Stimulated activated CD8-positive, alpha-beta memory T cell treated with anti-CD3 and anti-CD28 coated beads, Interleukin-7, amount 100 ng/mL, for 1 hour (primary cell): ENCODE measurements at places on chromosomes 11 and 22.

DNA sequence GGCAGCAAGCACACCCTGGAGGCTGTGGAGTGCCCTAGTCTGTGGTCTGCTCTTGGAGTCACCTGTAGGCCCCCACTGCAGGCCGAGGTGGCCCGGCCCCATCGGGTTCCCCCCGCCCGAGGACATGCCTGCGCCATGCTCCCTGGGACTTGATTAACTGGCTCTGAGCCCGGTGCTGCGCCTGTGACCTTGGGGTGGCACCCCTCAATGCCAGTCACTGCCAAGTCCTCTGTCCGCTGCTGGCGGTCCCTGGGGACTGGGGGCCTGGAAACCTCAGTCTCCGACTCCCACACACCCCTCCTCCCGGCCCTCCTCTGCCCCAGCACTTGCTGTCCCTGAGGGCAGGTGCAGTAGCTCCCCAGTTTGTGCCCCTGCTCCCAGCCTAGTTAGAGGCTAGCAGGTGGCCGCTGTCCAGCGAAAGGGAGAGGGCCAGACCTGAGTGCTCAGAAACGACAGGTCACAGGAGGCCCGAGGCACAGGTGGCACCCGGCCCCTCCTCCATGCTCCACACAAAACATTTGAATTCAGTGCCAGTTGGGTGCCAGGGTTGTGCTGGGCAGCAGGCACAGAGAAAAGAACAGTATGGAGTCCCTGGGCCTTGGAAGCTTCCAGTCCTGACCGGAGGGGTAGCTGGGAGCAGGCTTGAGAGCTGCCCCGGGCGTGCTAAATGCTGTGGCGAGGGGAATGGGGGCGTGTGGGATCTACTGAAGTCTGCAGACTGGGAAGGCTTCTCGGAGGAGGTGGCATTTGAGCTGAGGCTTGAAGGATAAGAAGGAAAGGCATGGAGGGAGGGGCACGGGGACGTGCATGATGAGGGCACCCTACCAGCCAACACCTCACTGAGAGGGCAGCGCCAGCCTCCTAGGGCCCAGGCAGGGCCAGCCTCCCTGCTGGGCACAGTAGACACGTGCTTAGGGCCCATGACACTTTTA is 16.4 kb upstream of the FLRT1 start:
- DNase-seq: no peak

DNA sequence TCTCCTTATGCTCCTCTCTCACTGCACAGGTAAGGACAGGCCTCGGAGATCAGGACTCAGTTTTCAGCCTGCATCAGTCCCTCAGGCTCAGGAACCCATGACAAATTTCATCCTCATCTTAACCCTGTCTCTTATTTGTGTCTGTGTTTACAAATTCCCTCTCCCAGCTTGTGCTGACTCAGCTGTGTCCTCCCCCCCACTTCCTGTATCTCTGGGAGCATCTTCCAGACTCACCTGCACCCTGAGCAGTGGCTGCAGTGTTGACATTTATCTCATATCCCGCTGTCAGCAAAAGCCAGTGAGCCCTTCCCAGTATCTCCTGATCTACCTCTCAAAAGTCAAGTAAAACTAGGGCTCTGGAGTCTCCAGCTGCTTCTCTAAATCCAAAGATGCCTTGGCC is 65.6 kb upstream of the VPREB1 start:
- no peak for DNase-seq

DNA sequence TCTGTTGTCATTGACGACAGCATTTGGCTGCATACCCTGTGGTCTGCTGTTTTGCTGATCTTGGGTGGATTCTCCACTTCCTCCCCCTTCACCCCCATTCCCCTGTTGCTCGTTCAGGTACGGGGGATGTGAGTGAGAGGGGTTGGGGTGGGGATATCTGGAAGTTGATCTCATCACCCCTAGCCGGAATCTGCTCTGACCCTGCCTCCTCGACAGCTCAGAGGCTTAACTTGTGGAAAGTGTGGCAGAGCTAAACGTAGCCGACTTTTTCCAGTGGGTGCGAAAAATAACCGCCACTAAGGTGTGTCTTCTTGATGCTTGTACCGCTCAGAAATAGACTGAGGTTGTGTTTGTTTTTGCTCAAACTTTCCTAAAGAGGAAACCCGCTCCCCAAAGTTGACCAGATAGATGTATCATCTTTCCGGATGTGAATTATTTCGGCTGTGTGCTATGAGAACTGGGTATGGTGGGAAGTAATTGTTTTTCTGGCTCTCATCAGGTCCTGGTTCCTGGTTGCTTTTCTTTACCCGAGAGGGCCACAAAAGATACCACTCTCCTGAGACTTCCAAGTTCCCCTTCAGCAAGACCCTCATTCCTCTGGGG is 6.6 kb downstream of the ZBTB16 start:
- DNase-seq: no peak

GRCh38 chr11:43923406-43924111 is 18.9 kb upstream of the C11orf96 start:
- DNase-seq: no peak

DNA sequence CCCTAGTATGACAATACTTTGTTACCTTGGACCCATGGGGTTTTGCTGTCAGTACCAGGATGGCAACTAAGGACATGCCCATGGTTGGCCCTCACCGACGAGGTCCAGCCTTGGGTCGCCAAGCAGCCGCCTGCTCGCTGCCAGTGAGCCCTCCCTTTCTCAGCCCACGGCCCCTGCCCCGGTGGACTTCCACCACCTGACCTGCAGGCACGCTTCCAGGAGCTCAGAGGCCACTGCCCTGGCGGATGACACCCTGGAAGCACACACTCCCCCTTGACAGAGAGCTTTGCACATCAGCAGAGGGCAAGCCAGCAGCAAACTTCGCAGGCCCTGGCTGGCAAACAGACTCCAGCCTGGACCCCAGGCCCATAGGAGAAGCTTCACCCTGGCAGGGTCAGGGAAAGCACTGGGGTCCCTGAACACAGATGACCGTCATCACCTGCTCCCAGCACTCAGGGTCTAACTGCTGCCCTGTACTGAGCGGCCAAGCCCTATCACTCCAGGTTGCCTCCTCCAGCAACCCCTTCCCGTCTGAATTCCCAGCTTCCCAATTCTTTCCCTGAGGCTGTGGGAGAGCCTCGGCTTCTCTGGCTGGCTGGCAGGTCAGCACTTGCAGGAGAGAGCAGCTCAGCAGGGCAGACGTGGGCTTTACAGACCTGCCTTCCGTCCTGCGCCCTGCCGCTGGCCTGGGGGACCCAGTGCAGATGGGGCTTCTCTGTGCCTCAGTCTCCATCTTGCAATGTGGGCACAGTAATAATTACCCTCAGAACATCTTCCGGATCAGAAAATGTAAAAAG is 2.7 kb upstream of the PPARA start:
- no peak for DNase-seq

- DNase-seq: no peak
These were observed 358.4 kb downstream of the BUD13 start for GRCh38 chr11:116414357-116414880.

DNA sequence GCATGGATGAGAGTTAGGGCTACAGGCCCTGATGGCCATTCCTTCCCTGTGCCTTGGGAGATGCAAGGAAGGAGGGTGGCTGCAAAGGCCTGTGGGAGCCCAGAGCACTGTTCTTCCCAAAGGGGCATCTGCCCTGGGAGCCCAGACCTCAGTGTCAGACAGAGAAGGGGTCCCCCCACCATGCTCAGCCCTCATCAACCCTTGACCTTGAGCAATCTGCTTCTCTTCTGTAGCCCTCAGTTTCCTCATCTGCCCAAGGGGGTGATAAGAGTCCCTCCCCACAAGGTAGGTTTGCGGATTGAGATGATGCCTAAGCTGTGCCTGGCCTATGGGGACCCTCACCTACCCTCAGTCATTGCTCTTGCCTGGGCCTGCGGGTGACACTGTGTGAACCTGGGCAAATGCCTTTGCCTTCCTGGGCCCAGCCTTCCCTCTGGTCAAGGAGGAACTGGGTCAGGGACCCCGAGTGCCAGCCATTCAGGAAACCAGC is 47.5 kb downstream of the IGLL5 start:
- no peak for DNase-seq

DNA sequence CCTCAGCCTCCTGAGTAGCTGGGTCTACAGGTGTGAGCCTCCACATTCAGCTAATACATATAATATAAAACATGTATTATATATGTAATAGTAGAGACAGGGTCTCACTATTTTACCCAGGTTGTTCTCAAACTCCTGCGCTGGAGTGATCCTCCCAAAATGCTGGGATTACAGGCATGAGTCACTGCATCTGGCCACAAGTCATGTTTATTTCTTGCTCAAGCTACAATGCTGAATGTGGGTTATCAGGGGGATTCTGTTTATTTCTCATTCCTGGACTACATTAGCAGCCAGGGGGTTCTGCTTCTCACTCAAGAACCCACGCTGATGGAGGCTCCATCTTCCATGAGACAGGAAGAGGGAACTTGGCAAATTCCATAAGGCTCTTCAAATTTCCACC is 24.8 kb downstream of the FOLR3 start:
- no peak for DNase-seq

- DNase-seq: no peak
These were observed 9.0 kb upstream of the NECTIN1 start for GRCh38 chr11:119738059-119738439.

GRCh38 chr11:29373725-29374124 is 643.1 kb downstream of the KCNA4 start:
- no peak for DNase-seq

DNA sequence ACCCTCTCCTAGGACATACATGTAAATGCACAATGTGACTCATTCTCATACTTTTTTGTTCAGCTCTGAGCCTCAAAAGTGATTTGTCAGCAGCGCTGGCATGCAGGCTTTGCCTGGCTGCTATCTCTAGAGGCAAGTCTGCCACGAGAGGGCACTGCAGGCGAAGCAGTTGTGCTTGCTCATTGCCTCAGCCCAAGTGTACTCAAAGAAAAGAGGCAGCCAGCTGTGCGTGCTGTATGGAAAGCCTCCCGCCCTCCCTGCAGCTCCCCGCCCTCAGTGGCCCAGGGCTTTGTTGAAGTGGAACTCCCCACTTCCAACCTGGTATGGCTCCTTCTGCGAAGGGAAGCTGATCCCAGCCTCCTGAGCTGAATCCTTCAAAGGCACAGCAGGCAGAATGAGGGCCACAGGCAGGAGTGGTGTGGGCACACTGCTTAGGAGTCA is 16.3 kb downstream of the SDHAF2 start:
- peak; percentile 45 for DNase-seq

- no peak for DNase-seq
These were observed 44.4 kb downstream of the EHF start for GRCh38 chr11:34665077-34665835.

GRCh38 chr11:25271301-25271700 is 774.4 kb downstream of the LUZP2 start:
- DNase-seq: no peak

- no peak for DNase-seq
These were observed 32.0 kb upstream of the GNAZ start for GRCh38 chr22:23038334-23038642.

DNA sequence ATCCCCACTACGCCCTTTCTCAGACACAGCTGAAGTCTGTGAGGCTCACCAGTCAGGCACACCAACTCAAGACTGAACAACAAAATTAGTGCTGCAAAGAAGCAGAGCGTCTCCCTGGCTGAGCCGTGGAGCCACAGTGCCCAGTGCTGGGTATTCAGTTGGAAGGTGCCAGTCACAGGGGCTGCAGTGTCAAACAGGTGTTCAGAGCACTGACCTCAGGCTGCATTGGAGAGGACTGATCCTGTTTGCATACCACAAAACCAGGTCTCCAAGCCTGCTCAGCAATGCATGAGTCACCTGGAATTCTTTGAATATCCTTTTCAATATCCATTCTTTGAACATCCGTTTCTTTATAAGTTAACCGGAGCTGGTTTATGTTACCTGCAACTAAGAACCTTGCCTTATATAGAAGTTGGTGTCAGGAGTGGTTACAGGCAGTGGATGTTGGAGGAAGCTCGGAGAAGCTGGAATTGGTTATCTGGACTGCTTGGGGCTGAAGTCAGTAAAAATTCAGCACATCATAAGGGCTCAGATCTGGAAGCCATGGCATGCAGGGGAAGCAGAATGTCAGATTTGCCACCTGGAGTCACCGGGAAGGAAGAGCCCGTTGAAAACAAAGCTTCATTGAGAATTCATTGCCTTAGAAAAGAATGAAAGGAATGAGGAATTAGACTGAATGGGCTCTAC is 30.3 kb downstream of the PDGFB start:
- DNase-seq: no peak

DNA sequence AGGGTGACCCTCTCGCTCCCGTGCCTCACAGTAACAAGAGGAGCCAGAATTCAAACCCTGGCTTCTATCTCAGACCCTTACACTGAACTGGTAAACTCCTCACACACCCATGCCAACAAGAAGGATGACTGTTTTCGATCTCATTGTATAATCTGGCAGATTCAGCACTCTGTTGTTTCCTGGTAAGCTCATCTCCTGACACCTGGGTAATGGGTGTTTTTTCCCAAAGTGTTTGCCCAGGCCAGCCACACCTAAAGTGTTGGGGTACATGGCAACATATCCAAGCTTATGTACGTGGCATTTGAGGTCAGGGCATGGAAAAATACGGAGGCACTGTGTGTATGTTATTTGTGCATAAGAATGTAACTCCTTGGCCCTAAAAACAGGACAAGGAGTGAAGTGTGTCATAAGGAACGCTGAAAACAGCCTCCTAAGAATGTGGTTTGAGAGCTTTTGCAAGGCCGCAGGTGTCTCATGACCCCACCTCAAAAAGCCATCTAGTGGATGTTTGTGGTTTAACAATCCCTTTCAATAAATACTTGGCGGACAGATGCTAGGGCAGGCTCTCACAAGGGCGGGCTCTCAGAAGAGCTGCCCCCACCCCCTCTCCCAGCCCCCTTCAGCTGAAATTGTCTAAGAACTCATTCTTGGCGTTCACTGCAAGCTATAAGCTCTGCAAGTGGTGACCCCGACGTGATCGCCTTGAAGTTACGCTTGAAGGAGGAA is at the start of gene MS4A15:
MS4A15 (plus strand) TSS at position 561 of the 726 bp plus-strand sequence. CDS start 6,867 bp downstream, outside the sequence.
- DNase-seq: no peak
